Stimulated activated CD4-positive, alpha-beta T cell treated with anti-CD3 and anti-CD28 coated beads, TNF-alpha, amount 100 ng/mL, for 1 hour (primary cell): ENCODE measurements at places on chromosomes 5 and 9.

- no peak for DNase-seq
These were observed 41.5 kb downstream of the UBE2R2 start for GRCh38 chr9:33858423-33858822.

DNA sequence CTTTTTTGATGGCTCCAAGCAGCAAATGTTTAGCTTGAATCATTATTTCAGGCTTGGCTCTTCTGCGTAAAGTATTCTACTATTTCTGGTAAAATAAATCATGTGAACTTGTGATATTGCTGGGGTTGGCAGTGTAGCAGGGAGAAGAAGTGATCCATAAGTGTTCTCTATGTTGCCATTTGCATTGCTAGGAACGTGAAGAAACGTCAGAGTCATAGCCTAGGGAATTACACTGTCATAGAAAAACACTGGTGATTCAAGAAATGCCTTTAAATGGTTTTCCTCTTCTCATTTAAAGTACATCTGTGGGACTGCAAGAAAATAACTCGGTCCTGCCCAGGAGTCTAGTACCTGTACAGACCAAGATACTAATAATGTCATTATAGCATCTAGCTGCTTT is 162.3 kb downstream of the PBX3 start:
- DNase-seq: no peak

- DNase-seq: no peak
These were observed 109.2 kb downstream of the MTRR start for GRCh38 chr5:7978114-7978513.

DNA sequence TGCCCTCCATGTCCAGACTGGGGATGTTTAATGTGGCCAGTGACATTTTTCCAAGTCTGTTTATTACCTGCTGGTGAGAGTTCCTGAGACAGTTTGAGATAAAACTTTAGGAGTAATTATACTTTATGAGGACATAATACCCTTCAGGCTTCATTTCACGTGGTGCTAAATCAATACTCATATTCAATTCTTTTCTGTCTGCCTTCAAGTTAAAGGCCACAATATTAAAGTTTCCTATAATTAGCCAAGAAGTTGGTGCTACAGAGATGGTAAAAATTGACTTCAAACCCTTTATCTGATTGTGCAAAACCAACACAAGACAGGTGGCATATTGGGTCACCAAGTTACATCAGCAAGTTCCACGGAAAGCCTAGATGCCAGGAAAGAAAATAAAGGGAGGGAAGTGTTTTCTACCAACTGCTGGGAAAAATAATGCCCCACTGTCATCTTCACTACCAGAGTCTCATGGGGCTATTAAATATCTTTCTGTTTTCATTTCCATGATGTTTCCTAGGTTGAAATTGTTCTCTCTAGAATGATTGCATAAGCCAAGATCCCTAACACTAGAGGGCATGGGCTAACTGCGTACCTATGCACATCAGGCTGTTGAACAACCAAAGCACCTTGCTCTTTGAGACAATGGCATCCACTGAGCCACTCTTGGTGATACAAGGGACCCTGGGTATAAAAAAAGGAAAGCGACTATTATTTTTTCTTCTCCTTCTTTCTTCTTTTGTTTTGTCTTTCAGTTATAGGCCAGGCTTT is 68.7 kb downstream of the INSYN2B start:
- DNase-seq: no peak

GRCh38 chr9:91572044-91572443 is 148.4 kb upstream of the NFIL3 start:
- DNase-seq: no peak

- DNase-seq: no peak
These were observed 1233.2 kb upstream of the CDH6 start for GRCh38 chr5:29960323-29960722.

GRCh38 chr5:1541702-1542400 is 18.1 kb upstream of the LPCAT1 start:
- no peak for DNase-seq

GRCh38 chr9:18743971-18744370 is 270.0 kb downstream of the ADAMTSL1 start:
- DNase-seq: no peak

DNA sequence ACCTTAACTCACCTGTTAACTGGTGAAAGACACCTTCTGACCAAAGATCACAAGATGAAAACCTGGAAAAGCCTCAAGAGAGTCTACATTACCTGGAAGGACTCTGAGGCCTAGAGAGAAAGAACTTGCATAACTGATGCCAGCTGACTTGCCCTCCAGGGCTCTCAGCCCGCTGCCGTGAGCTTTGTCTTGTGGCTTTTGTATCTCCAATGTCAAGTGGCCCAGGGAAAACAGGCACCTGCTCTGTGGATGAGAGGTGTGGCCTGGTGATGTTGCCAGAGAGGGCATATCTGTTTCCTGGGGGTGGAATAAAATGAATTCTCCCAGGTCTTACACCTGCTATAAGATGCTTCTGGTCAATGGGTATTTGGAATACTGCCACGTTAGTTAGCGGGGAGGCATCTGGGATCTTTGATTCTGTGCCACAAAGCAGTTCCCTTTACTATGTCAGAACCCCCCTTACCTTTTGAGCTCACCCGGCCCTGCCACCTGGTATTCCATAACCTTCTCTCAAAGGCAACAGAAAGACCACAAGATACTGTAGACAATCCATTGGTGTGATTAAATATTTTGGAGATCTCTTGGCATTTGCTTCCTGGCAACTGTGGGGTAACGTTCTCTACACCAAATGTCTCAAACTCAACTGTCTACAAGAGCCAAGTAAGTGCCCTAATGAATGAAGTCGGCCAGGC is 54.9 kb upstream of the N4BP3 start:
- DNase-seq: no peak

DNA sequence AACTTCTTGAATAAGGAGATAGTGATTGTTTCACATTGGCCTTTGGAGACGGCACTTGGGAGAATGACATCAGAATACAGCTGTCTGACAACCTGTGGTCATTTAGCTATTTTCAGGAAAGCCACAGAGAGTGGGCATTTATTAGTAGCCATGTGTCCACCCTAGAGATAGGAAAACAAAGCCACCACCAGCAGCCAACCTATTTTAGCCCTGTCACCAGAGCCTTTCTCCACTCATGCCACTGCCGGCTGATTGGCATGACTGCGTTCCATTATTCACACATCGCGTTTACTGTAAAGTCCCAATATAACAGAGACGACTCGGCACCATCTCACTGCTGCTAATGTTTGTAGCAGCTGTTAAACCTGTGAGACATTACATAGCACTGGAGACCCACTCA is 330.1 kb downstream of the NDUFS4 start:
- no peak for DNase-seq

- DNase-seq: no peak
These were observed 19.3 kb downstream of the SLC6A7 start for GRCh38 chr5:150209099-150209635.

DNA sequence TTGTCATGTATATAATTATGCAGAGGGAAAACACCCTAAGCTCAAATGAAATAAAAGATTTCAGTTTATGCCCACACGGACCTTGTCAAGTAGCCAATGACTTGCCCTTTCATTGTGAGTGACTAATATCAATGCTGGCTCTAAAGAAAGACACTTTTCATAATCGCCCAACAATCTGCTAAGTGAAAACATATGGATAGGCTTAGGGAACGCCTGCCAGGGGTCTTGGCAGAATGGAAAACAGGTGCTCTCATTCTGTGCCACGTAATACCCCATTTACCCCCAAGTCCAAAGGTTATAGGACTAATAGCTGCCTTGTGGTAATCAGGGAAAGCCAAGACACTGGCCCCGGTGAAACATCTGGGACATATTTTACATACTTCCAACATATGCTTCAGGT is 157.7 kb downstream of the SLF1 start:
- no peak for DNase-seq

DNA sequence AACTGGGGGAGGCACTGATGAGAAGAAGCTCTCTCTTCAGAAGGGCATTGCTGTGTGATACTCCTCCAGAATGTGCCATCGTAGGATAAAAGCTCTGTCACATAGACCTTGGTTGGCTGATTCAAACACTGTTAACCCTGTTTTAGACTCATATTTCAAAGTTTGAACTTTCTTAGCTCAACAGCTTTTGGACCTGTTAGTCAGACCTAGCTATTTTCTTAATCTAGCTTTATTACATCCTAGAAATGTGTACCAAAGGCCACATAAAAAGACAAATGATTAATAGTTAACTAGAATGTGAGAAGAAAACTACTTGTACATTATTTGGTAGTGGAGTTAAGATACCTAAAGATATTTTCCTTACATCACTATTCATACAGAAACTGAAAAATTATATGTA is 4.3 kb downstream of the RHOBTB3 start:
- no peak for DNase-seq

- DNase-seq: no peak
These were observed 65.4 kb upstream of the ARAP3 start for GRCh38 chr5:141747152-141748141.

DNA sequence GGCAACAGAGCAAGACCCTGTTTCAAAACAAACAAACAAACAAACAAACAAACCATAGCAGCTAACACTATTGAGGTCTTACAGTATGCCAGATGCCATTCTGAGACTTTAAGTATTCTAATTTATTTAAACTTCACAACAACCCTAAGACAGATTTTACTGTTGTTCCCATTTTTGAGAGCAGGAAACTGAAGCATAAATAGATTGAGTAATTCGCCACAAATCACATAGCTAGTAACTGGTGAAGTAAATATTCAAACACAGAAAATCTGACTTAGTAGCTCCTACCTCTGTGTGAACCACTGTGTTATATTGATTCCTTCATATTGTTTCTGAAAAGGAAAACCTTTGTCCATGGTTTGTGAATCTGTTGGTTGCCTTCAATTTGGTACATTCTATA is 98.4 kb downstream of the UNC13B start:
- DNase-seq: no peak

- no peak for DNase-seq
These were observed 9.0 kb downstream of the ADAMTS16 start for GRCh38 chr5:5149154-5149553.

- DNase-seq: no peak
These were observed 246.5 kb downstream of the PTPRD start for GRCh38 chr9:10366171-10366779.

DNA sequence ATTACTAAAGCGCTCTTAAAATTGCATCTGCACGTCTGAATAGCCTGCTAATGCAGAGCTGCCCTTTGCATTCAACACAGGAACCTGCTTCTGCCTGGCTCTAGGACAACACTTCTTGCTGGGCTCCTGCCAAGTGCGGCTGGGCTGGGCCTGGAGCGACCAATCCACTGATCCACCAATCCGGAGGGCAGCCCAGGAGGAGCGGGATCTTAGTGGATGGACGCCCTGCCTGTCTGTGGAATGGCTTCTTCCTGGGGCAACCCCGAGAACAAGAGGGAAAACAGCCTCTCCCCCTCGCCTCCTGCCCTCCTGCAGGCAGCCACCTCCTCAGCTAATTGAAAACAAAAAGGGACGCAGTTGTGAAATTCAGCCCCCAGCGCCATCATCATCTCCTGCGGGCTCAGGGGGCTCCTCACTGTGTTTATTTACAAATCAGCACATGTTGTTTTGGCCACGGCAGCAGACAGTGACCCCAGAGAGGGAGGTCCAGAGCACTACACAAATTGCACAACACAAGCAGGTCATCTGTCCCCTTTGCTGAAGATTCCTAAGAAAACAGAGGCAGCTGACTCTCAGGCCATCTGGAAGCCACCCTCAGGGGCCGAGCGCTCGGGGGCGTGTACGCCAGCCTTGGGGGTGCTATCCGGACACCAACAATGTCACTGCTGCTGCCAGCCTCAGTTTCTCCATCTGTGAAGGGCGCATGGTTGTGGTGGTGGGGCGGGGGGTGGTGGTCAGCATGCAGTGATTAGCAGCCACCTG is 57.3 kb downstream of the GADD45G start:
- DNase-seq: no peak

DNA sequence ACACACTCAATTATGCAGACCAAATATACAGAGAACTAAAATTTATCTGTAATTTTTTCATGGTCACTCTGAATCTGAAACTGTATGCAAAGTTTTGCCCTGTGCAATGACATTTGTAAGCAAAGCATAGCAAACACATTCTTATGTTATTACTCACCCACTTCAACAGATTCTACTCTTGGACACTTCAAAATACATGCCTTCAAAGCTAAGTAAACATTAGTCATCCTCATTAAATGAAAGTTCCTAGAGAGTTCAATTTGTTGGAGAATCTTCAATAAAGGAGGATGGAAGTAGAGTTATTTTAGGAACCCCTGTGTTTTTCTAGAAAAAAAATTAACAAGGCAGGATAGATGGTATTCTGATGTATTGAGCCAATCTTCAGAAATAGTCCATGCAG is 639.7 kb upstream of the C9orf72 start:
- DNase-seq: no peak
